ENCODE measurements at places on chromosomes 2 and 18.

DNA sequence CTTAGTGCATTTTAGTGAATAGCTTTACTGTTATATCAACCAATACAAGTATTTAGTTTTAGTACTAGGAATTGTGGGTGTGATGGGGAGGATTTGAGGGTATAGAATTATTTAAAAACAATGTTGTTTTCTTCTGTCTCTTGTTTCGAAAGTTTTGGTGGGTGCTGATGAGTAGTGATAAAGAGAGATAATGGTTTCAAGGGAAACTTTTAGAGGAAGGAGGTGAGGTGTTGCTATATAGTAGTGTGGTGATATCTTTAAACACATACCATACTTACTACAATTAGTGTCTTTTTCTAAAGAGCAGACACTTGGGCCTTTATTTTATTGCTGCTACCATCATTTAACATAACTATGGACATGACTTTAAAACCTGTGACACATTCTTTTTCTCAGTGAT is 10.5 kb downstream of the IMPACT start:
- DNase-seq = no peak

DNA sequence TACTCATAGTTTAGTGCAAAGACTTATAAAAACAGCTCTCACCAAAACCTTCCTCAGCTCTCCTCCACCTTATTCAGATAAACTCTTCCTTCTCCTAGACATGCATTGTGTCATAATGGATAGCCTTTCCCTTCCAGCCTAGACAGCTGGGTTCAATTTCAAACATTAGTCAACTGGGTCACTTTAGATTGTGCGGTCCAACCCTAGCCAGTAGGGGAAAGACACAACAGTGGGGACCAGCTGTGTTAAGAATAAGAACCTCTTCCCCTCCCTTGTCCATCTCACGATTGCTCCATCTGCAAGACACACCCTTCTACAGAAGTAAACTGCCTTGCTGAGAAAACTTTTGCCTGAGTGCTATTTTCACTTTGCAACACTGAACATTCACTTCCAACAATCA is 8.5 kb downstream of the PRPF40A start:
- no peak for DNase-seq

- no peak for DNase-seq
Measured at GRCh38 chr2:23533338-23533695, 148.3 kb downstream of the KLHL29 start.

DNA sequence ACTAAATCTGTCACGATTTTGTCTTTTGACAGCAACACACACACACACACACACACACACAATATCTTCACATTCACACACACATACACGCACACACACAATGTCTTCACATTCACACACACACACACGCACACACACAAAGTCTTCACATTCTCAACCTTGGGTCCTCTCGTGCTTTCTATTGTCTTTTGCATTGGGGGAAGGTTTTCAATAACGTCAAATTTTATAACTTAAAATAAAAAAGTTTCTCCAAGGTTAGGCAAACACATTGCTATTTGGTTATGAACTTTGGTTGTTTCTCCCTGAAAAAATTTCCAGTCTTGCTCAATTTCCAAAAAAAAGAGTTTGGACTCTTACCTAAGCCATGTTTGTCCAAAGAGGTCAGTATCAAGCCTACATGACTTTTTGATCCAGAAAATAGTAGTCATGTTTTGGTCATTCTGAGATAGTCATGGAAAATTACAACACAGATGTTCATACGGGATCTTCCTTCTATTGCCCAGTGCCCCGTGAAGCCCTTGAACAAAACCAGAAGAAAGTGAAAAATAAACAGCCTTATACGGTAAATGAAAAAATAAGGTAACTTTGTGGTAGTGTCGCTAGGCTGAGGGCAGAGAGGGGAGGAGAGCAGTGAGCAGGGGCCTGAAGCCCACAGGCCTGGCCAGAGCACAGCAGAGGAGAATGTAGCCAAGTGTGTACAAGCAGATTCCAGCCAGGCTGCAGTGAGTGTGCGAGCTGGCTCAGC is 542.8 kb upstream of the ID2 start:
- DNase-seq = no peak

DNA sequence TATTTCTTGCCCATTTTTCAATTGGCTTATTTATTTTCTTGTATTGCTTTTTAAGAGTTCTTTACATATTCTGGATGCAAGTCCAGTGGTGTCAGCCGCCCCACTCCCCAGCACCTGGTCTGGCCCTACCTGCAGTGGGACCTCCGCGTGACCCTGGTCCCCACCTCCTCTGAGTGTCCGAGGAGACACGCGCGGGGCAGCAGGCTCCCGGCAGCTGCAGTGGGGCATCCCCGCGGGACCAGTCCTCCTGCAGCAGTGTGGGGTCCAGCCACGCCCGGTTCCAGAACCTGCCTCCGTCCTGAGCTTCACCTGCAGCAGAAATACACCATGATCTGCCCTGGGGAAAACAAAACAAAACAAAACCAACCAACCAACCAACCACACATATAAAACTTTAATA is 48.9 kb upstream of the IL1R1 start:
- DNase-seq = no peak

DNA sequence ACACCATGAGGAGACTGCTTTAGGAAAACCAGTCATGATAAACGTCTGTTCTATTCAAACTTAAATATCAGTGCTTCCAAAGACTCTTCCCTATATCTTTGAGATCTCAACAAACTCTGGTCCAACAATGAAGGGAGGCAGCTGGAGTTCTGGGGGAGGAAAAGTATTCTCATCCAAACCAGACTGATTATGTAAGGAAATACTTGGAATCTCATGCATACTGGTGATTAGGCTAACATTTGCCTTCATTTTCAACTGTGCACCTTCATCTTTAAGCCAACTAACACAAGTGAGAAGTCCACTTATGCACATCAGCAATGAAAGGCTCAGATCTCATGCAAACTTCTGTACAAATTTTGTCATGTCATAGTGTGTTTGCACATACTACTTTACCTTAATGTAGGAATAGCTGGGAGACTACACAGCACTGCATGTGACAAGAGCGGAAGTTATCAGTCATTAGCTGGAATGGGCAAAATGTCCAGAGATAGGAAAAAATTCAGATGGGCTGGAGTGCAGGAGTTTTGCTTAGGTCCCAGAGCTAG is 67.5 kb upstream of the STK17B start:
- no peak for DNase-seq

DNA sequence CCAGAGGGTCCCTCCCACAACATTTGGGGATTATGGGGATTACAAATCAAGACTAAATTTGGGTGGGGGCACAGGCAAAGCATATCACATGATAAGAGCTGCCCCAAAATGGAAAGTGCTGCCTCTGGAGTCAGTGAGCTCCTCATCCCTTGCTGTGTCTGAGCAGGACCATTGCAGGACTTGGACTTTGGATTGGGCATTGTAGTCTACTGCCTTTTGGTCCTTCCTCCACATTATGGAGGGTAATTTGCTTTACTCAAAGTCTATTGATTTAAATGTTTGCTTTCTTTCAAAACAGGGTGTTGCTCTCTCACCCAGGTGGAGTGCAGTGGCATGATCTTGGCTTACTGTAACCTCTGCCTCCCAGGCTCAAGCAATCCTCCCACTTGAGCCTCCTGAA is 106.8 kb upstream of the LDAH start:
- no peak for DNase-seq

DNA sequence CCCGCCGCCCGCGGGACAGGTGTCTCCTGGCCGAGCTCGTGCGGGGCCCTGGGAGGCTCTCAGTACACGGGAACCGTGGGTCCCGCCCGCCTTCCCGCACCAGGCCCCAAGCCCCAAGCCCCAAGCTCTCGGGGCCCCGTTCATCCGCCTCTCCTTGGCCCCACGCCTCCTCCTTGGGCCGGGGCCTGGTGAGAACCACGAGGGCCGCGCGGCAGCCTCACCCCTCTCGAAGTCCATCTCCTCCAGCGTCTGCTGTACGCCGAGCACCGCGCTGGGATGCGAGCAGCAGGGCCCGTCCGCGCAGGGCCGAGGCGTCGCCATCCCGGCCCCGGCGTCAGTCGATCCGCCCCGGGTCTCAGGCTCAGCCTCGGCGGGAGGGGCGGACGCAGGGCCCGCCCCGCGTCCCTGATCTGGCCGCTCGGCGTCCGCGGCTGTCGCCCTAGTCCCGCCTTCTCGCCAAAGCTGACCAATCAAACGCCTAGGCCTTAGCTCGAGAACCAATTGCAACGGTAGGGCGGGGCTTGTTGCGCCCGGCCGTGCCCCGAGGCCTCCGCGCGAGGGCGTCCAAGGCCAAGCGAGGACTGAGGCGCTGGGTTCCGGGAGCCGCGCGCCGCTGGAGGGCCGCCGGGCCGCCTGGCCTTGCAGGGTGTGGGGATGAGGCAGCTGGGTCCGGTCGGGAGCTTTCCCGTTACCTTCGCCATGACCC is at the start of gene ANKRD39:
Gene ANKRD39 (minus strand): TSS at position 350 of the 706 bp plus-strand sequence. CDS start 29 bp downstream, at position 321.
- peak; percentile 99 for DNase-seq

DNA sequence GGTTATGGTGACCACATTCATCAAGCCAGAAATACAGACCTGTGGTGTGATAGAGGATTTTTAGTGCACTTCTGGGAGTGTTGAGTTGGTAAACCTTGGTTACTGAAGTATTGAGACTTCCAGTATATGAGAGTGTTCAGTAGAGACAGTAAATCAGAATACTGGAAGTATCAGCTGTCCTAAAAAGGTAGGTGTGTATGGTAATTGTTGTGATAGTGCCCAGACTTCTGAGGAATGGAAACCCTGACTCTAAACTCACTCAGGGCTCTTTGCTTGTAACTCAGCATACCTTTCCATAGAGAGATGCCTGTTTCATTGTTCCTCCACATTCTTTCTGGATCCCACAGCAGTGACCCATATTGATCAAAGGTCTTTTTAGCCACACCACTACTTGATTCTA is 217.1 kb downstream of the SETBP1 start:
- no peak for DNase-seq

DNA sequence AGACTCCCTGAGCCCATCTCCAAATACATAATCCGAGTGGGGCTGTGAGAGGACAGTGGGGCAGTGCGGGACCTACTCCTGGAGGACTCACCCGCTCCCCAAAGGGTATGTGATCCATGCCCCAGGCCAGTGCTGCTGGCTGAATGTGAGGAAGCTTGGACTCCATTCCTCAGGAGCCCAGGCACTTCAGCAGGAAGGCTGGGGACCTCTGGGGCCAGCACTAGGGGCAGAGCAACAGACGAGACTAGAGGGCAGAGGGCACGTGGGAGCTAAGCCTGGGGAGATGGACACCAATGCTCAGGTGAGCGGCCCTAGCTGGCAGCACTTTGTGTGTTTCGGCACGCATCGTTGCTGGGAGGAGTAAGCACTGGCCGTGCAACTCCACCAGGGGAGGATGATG is 84.9 kb downstream of the MALT1 start:
- no peak for DNase-seq

GRCh38 chr2:176653479-176654443 is 384.5 kb downstream of the MTX2 start:
- DNase-seq = peak; percentile 50

GRCh38 chr2:236215761-236216333 is 47.7 kb upstream of the GBX2 start:
- DNase-seq = no peak

GRCh38 chr2:173086518-173087213 is 11.0 kb downstream of the MAP3K20 start:
- no peak for DNase-seq

DNA sequence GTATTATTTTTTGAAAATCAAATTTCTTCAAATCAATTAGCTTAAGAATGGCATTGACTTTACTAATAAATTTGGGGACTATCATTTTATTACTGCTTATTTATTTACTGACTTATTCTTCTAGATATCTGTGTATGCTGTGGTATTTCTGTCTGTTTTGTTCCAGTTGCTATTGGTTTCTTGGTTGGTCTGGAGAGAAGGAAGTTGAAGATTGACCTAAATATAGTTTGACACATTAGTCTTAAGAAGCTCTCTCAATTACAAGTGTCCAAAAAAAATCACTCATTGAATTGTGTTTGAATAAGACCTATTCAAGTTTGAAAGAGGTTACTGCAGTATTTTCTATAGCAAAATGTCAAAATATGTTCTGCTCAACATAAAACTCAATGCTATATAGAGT is 153.3 kb upstream of the KYNU start:
- DNase-seq = no peak

- DNase-seq = no peak
Measured at GRCh38 chr2:46857871-46858701, 57.5 kb downstream of the MCFD2 start.

DNA sequence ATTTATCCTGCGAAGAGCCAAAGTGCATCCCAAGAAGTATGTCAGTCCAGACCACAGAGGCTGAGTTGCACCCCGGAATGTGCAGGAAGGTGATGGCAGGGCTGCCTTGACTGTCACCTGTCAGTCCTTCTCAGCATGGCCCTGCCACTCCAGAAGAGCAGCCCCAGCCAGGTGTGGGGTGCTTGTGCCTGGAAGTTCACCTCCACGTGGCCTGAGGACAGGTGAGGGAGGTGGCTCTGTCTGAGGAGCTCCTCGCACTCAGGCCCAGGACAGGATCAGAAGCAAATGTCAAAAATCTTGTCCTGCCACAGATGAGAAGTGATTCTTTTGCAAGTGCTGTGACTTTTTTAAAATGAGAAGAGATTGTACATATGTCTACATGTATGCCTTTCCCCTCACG is 31.4 kb upstream of the B3GNT7 start:
- DNase-seq = no peak

Measured in activated T-cell treated with anti-CD3 and anti-CD28 coated beads, Interleukin-2, amount 50 U/mL, for 48 hours (primary cell).